ENCODE measurements at places on chromosomes 4 and X. TPM values are rescaled to one million over a fixed set of nuclear protein-coding genes. Genes with fewer than 3 reads are reported as not detected.
A peak's percentile ranks its signal among the peaks of the same experiment; 100 is the strongest.

DNA sequence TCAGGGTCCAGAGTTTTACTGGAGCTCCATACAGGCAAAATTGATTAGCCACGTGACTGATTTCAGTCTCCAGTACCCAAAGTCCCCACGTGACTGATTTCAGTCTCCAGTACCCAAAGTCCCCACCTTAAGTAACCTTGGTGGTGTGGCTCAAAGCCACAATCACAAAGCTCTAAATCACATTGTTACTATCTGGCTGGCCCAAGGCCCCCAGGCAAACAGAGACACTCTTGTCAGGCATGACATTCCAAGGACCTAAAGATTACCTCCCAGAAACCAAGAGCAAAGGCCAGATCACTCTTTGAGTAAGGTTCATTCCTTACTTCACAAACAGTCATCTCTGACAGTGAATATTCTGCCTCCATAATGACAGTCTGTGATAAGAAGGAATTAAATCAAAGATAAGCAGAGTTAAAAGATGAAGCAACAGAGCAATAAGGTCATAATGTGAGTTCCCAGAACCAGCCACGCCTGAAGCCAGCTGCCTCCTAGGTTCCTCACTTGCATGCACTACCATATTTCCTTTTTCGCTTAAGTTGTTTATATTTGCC lies 78.5 kb downstream of the ANXA3 start:
- DNase-seq = no peak

- DNase-seq = no peak
These were observed 104.2 kb upstream of the PUDP start for GRCh38 chrX:7252013-7252610.

DNA sequence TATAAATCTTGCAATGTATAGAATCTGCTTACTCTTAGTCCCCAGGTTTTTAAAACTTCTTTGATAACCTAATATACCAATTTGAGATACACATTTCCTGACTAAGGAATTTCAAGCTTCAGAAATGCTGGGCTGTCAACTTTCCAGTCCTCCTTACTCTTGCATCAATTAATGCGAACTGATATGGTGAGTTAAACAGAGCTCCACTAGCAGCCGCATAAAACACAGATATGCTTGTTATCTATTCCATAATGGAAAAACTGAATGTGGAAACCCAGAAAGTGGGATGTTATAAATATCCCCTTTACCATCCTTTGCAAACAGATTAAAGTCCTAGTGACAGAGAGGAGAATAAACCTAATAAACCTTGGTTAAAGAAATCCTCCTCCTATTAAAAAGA lies 1913.7 kb downstream of the STIM2 start:
- DNase-seq = no peak

DNA sequence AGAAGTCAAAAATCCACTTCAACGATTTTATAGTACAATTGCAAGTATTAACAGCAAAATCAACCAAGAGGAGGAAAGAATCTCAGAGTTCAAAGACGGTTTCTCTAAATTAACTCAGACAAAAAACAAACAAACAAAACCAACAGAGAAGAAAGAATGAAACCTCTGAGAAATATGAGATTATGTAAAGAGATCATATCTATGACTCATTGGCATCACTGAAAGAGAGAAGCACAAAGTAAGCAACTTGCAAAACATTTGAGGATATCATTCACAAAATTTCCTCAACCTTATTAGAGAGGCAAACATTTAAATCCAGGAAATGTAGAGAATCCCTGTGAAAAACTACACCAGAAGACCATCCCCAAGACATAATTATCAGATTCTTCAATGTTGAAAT lies 370.4 kb downstream of the INPP4B start:
- no peak for DNase-seq

DNA sequence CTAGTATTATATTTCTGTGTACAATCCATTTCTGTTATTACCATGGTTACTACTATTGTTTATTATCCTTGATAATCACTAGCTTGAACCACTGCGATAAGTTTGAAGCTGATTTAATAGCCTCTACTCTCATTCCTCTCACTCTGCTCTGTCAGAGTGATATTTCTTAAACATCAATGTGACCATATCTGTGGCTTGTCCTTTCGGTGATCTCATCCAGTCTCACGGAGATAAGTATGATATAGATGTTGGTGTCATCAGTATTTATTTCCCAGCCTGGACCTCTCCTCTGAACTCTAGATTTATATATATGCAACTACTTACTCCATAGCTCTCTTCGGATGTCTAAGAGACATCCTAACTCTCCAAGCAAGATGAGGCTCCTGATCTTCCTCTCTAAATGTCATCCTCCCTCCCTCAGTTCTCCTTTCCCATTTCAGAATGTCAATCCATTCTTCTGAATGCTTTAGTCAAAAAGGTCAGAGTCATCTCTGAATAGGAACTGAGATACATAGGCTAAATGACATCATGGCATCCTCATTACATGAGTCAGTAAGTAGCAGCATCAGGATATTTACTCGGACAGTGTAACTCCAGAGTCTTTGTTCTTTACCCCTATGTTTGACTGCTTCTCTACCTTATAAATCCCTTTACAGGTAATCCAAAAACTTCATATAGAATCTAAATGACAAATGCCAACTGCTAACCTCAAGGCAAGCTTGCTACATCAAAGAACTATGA lies 129.5 kb downstream of the PACRGL start:
- no peak for DNase-seq

DNA sequence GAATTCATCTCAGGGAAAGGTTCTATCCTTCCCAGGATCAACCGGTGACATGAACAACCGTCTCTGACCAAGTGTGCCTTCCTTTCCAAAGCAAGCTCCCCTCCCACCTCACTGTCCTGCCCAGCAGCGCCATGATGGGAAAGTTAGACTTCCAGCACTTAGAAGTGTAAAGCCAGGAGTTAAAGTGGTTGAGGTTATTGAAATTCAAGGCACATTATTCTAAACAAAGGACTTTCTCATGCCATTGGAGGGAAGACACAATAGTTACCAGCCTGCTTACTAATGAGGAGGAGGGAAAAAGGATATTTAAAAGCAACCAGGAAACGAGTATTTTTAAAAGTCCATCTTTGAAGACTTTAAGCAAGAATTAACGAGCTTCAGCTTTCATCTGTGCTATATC lies 96.8 kb downstream of the NSUN7 start:
- no peak for DNase-seq

DNA sequence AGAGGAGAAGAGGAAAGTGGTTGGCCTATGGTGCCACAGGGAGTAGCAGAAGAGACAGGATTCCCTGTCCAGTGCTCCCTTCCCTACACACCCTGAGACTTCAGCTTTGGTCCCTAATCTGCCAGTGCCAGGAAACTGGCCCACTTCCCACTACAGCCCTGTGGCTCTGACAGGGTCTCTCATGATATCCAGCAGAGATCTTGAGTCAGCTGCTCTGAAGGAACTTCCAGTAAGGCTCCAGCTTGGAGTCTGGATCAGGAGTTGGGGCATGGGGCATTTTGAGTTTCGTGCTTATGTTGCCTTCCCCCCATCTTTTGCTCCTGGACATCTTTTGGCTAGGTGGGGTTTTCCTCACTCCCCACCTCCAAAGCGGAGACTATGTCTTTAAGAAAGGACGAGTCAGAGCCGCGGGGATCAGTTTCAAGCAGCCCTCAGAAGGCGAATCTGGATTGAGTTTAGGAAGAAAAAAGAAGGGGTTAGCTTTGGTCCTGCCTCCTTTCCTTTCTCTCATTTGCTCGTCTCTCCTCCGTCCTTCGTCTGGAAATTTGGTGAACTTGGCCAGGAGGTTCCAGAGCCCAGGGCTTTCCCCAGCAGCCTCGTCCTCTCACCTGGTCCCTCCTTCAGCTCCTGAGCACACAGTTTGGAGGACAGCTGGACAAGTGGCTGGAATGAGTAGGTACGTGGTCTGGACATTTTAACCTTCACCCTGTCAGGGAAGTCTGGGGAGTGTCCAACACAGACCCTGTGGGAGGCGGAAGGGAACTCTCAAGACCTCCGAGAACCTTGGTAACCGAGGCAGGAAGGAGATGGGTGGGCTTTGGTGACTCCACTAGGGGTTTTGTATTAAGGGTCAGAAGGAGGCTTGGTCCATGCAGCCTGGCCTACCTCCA lies 104.4 kb downstream of the RTL5 start:
- DNase-seq = no peak

- DNase-seq = no peak
These were observed 111.2 kb upstream of the PDE5A start for GRCh38 chr4:119739796-119740195.

DNA sequence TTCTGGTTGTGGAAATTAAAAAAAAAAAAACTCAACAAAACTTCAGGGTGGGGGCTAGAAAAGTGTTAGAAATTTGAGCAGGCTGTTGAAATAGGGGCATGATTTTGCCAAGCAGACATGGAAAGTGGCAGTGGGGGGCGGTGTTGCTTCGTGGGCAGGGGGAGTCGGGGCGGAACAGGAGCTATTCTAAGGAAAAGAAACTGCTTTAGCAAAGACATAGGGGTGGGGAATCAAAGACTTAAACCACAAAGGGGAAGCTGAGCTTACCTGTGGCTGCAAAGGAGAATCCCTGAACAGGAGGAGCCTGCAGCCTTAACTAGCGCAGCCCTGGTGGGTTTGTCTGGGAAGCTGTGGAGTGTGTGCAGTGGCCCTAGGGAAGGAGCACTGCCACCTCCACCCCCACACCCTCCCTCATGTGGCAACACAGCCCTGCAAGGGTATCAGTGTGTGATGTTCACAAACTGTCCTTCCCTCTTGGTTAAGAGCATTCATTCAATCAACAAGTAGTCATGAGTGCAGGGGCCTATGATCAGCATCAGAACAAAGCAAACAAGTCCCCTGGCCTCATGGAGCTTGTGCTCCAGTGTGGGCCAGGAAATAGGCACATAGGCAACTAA lies 20.5 kb downstream of the SEL1L3 start:
- peak; percentile 22 for DNase-seq

DNA sequence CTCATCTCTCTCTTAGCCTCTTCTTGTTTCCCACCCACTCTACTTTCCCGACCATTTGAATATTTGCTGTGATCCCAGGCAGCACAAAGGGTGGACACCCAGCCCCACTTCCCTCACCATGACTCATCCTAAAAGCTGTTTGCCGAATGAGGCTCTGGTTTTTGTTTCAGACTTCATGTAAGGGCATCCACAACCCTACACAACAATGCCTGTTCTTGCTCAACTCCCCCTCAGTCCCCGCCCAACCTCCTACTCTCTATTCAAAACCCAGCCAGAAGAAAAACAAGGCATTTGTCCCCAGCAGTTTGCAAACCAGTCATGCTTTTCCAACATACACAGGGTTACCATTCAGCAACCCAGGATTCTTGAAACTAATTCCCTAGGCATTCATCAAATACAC lies 516.5 kb upstream of the CNKSR2 start:
- DNase-seq = no peak

DNA sequence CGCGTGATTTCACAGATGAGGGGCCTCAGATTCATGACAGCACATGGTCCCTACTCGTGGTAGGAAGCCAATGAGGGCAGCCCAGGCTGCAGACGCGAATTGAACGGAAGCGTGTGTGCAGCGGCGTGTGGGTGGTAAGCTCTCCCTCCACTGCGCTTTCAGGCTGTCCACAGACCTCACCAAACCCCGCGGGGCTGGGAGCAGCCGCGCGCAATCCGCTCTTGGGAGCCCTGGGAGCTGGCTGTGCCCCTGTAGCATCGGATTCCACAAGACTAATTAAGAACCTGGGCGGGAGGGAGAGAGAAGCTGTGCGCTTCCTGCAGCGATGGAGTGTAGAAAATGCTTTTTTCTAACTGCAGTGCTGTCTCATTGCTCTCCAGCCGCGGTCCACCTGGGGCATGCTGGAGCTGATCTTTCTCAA lies 134.9 kb downstream of the STOX2 start:
- DNase-seq = no peak

DNA sequence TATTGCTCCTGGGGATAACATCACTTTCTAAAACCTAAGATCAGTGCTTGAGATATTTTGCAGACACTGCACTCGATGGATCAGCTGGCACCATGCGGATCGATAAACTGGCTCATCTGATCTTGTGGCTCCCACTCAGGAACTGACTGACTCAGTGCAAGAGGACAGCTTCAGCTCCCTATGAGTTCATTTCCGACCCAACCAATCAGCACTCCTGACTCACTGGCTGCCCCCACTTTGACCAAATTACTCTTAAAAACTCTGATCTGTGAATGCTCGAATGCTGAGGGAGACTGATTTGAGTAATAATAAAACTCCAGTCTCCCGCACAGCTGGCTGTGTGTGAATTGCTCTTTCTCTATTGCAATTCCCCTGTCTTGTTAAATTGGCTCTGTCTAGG lies 110.1 kb downstream of the ANAPC4 start:
- DNase-seq = no peak

Gene TMPRSS11D
- not detected for total RNA-seq

Gene KLHL13
- 0.05 TPM for total RNA-seq

Gene LRCH2
- not detected for total RNA-seq
